ENCODE measurements at places on chromosomes 16 and 17.

DNA sequence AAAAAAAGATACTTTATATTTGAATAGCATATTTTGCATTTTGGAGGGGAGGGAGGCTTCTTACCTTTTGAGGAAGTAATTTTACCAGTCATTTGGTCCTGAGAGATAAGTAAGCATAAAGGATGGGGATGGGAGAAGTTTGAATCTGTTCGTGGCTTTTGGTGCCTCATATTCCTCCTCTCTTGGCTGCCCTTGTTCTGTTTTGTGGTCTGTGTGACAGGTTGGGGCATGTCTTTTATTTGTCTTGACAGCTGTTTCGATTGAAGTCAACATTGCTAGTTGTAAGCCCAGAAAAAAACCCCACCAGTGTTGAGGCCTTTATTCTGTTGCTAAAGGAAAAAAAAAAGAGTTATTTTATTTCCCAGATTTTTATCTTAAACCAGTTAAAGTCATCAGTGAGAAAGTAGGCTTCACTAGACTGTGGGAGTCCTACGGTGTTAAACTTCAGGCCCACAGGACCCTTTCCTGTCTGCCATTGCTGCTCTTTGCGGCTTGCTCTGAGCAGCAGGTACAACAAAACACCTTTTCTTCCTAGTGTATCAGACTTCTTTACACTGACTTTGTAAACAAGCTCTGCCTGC is 11.4 kb downstream of the SLC7A6 start:
- DNase-seq: no peak

DNA sequence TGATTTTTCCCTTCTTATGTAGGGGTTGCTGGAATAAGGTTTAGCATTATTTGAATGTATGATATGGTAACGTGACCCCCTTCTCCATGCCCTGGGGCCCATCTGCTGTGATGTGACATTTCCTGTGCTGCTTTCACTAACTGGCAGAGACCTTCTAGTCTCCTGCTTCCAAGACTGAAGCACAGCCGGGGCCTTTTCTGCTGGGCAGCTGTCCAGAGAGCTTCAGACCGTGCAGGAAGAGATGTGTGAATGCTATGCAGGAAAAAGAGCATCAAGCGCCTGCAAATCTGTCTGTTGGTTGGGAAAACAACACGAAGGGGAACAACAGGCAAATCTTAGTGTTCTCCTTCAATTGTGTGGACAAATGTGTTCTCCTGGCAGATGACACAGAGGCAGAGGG is 128.5 kb downstream of the SPACA3 start:
- DNase-seq: no peak

GRCh38 chr16:3625911-3626732 is 14.7 kb upstream of the SLX4 start:
- no peak for DNase-seq

- no peak for DNase-seq
Measured at GRCh38 chr17:57276621-57277020, 20.3 kb downstream of the MSI2 start.

- no peak for DNase-seq
Measured at GRCh38 chr16:3065742-3066439, 451 bp downstream of the IL32 start.

GRCh38 chr17:58176200-58176599 is 9.4 kb downstream of the OR4D2 start:
- DNase-seq: no peak

All from caudate nucleus (tissue), 63 donors.